ENCODE measurements at places on chromosomes 4 and X.

DNA sequence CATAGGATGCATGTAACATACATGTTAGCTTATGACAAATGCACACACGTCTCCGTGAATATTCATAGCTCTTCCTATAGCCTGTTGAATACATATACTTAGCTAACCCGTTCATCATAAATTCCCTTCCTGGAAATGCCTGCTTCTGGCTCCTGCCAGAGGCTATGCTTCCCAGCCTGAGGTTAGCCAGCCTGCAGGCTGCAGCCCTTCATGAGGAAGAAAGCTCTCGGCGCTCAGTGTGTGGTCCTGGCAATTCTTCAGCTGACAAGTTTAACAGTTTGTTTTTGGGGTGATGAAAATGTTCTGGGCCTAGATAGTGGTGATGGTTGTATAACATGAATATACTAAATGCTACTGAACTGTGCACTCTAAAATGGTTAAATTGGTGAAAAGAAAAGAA, 48.8 kb upstream of the MAN2B2 start:
- no peak for DNase-seq

GRCh38 chr4:41137879-41138278, 76.5 kb downstream of the APBB2 start:
- DNase-seq, result no peak

GRCh38 chr4:103915224-103915869, 195.6 kb upstream of the TACR3 start:
- DNase-seq, result peak; percentile 14

- DNase-seq, result no peak
Observed at GRCh38 chrX:119753001-119753400, 5.4 kb upstream of the SOWAHD start.

GRCh38 chr4:81360737-81361136, 111.0 kb downstream of the RASGEF1B start:
- no peak for DNase-seq

DNA sequence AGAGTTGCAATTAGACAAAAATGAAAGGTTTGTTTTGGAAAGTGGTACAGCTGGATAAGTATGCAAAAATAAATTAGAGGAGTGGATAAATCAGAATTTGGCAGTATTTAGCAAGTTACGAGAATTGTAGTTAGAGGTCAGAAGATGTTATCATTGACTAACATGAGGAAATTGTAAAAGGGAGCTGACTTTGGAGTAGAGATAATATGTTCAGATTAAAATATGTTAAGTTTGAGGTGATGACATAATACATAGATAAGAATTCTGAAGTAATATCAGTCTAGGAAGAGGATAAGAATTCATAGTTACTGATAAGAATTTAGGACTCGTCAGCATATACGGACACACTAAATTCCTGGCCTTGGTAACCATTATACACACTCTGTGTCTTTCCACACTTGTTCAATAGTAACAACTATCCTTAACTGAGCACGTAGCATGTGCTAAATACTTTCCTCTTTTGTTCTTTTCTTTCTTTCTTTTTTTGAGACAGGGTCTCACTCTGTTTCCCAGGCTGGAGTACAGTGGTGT, 4.1 kb upstream of the EPGN start:
- no peak for DNase-seq

GRCh38 chr4:23171976-23172375, 479.2 kb downstream of the GBA3 start:
- peak; percentile 9 for DNase-seq

Data from NCI-H446 treated with DMSO at 0.1 percent for 48 hours (cell line).